ENCODE measurements at places on chromosomes 1 and 21.

GRCh38 chr1:113874012-113874879 is 2.7 kb upstream of the PTPN22 start:
- DNase-seq: peak; percentile 49

DNA sequence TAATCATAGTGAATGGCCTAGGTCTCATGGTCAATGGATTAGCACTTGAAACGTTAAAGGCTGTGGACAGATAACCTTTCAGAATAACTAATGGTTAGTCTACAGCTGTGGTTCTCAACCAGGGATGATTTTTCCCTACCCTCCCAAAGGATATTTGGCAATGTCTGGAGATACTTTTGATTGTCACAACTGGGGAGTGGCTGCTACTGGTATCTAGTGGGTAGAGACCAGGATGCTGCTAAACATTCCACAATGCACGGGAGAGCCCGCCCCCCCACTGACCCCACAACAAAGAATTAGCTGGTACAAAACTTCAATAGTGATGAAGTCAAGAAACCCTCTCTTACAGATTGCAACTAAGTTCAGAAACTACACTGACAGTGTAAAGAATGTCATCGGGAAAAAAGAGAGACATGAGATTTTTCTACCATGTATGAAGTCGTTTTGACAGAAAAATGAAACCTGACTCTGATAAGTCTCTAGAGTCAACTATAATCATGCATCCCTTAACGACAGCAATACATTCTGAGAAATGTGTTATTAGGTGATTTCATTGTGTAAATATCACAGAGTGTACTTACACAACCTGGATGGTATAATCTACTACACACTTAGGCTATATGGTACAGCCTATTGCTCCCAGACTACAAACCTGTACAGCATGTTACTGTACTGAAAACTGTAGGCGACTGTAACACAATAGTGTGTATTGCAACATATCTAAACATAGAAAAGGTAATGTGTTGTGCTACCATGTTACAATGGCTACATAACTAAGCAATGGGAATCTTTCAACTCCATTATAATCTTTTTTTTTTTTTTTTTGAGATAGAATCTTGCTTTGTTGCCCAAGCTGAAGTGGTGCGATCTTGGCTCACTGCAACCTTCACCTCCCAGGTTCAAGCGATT is 49.7 kb upstream of the PRDX6 start:
- no peak for DNase-seq

GRCh38 chr1:10113501-10113900 is 80.7 kb downstream of the UBE4B start:
- no peak for DNase-seq

GRCh38 chr1:44292651-44293050 is 62.4 kb downstream of the ERI3 start:
- DNase-seq: no peak

DNA sequence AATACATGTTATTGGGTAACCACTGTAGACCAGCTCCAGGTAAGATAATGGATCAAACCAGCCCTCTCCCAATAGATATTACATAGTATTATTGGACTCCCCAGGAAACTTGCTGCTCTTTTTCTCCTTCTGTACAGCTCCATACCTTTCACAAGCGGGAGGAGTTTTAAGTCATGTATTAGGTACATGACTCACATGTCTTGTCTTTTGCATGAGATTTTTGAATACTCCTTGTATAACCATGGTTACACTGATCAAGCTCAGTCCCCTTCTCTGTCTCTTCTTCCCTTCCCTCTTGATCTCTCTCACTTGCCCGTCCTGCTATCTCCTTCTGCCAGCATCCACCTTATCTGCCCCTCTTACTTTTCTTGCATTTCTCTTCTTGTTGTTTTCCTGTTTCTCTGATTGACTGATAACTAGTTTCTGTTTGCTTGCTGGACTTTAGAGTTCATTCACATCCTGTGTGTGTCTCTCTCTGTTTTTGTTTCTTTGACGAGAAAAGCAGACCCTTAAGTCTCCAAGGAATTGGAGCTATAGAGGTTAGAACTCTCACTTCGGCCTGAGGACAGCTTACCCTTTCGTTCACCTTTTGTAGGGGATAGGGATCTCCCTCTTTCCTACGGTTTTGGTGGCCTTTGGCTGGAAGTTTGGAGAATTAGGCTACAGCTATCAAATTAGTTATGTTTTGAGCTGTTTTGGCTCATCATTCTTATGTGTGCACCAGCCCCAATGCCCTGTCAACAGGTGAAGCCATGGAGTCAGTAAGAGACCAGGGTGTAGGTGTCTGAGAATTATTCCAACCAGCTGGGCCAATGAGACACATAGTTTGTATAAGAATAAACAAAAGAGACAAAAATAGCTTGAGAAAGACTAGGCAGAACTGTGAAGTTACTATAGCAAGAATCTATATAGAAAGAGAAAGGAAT is 49.0 kb upstream of the ASB17 start:
- no peak for DNase-seq

GRCh38 chr21:10464975-10465374 is 56.4 kb upstream of the TPTE start:
- DNase-seq: no peak

GRCh38 chr21:42062236-42063022 is 8.7 kb upstream of the UMODL1 start:
- DNase-seq: peak; percentile 76

DNA sequence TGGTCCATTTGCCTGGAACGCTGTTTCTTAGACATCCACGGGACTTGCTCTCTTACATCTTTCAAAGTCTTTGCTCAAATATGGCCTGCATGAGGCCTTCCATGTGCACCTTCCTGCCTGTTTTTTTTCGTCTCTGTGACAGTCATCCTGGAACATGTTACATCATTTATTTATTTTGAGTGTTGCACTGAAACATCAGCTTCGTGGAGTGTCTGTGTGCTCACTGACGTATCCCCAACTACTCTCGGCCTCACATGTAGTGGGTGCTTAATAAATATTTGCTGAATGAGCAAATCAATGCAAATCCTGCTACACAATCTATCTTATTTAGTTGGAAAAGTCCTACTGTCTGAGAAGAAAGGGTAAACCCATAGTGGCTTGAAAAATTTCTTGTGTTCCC is 11.4 kb upstream of the RHOU start:
- no peak for DNase-seq

DNA sequence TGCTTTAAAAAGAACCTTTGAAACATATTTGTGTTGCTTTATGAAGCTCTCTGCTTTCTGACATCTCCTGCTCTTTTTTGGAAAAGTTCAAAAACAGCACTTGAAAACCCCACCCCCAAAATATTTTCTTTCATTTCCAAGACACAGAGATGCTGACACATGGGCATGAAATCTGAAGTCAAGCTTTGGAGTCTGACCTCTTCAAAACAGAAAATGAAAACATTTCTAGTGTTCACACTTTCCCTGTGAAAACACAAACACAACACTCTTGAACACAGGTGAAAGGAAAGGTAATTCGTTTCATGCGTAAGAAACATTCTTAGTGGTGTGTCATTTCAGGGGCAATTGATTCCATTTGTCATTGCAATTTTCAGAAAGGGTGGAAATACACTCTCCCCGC is 10.8 kb downstream of the NGF start:
- no peak for DNase-seq
